ENCODE measurements at places on chromosomes 13 and 19. TPM values are rescaled to one million over a fixed set of nuclear protein-coding genes. Genes with fewer than 3 reads are reported as not detected.

FSD1 gene
- total RNA-seq: 12.1 TPM

DNA sequence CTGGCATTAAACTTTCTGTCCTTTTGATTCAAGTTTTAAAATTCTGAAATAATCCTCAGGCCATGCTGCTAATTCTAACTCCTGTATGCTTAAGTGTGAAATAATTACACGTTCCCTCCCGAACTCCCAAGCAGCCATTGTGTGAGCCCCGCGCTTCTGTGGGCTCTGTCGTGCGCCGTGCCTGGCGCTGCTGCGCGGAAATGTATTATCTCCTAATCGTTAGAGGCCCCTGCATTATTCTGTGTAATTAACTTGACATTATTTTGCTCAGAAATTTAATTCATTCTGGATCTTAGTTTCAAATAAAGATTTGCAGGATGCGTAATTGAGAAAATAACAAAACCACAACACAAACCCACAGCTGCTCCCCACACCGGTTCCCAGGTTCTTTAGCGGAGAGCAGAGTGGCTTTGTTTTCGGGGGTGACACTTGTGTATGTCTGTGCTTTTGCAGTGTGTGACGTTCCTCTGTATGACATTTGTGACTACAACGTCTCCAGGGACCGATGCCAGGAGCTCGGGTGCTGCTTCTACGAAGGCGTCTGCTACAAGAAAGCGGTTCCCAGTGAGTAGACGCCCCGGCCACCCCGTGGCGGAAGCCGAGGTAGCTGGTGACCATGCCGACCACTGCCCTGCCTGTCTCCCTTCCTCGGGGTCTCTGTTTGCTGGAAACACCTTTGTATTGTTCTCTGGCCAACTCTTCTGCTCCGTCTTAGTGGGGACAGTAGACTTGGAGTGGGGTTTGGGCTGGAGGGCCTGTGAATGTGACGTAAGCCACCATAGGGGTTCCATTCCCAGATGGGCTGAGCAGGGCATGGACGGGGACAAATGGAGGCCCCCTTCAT, 7.5 kb downstream of the TEX29 start:
- H3K4me1 ChIP-seq: no peaks in the 10 kb centered on the region
- no peak overlapping the region for H3K4me3 ChIP-seq
- no peaks in the 10 kb centered on the region for H3K36me3 ChIP-seq
- DNase-seq: no peak
- no peaks in the 10 kb centered on the region for H3K27me3 ChIP-seq

GRCh38 chr13:73894995-73895571, 239.1 kb downstream of the KLF12 start:
- no peaks in the 10 kb centered on the region for H3K27me3 ChIP-seq
- no peaks in the 10 kb centered on the region for H3K36me3 ChIP-seq
- no peak for DNase-seq
- H3K4me1 ChIP-seq: no peaks in the 10 kb centered on the region

- no peak for DNase-seq
- H3K4me3 ChIP-seq: no peak overlapping the region
- H3K27me3 ChIP-seq: peaks cover 8% of the 10 kb centered on the region
- H3K36me3 ChIP-seq: no peaks in the 10 kb centered on the region
- no peaks in the 10 kb centered on the region for H3K4me1 ChIP-seq
- no peak overlapping the region for H3K27ac ChIP-seq
These were observed 583 bp downstream of the PCDH8 start for GRCh38 chr13:52847682-52848432.

DNA sequence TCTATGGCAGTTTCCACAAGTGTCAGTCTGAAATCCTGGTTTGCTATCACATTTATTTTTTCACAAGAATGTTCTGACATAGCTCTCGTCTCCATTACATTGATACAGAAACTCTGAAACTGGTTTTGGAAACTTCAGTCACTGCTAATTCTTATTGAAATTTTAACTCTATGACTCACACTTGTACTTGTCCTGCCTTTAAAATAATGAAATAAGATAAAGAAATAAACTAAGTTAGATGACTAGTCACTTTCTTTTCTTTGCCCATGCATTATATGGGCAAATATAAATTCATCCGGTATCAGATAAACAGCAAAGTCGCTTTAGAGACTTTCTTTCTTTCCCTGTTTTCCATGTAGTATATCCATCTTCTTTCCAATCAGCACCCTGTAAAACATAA, 257.5 kb downstream of the PCDH9 start:
- no peak overlapping the region for H3K4me3 ChIP-seq
- no peaks in the 10 kb centered on the region for H3K36me3 ChIP-seq
- DNase-seq: no peak
- no peak overlapping the region for H3K27ac ChIP-seq
- no peaks in the 10 kb centered on the region for H3K4me1 ChIP-seq
- no peaks in the 10 kb centered on the region for H3K27me3 ChIP-seq

- no peaks in the 10 kb centered on the region for H3K4me1 ChIP-seq
- no peak overlapping the region for H3K4me3 ChIP-seq
- no peak overlapping the region for H3K27ac ChIP-seq
- no peak for DNase-seq
- no peaks in the 10 kb centered on the region for H3K36me3 ChIP-seq
These were observed 394.7 kb upstream of the KLF12 start for GRCh38 chr13:74528734-74529513.
